Uterine smooth muscle cell (primary cell): ENCODE measurements at places on chromosomes 16 and 17. TPM values are rescaled to one million over a fixed set of nuclear protein-coding genes. Genes with fewer than 3 reads are reported as not detected.

The TVP23A gene
- 0.12 TPM in 1 of 2 replicates, not detected in the other for total RNA-seq

The RNF40 gene
- 86.2 and 88.5 TPM in 2 replicates for total RNA-seq

The MFAP4 gene
- total RNA-seq, result 4.8 and 21.7 TPM in 2 replicates

The UTS2R gene
- total RNA-seq, result not detected in 2 replicates

The TEKT3 gene
- total RNA-seq, result 0.11 and 1.00 TPM in 2 replicates
